HT-29 (cell line): ENCODE measurements at places on chromosomes 6 and 20.

- DNase-seq, result no peak
These were observed 851.2 kb downstream of the DHX35 start for GRCh38 chr20:39813190-39813829.

DNA sequence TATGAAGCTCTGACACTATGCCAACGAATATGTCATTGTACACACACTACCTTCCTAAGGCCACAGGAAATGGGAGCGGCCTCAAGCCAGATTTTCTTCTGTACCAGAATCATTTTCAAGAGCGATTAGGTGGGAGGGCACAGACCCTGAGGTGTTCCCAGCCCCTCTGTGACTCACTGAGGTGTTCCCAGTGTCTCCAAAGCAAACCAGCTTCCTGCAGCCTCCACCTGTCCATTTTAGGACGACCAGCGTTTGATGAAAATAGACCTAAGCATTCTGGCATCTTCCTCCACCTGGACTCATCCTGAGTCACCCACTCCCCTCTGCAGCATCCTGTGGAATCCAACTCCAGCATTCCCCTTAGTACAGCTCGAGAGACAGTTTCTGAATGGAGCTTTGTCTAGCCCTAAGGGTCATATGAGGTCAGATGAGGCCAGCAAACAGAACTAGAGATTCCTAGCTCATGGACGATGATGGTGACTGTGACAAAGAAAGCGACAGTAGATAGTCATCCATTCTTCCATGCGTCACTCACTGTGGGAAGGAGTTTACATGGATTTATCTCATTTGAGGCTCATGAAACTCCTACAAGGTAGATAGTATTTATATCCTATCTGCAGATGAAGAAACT, 203.4 kb downstream of the PTPRT start:
- DNase-seq, result no peak

DNA sequence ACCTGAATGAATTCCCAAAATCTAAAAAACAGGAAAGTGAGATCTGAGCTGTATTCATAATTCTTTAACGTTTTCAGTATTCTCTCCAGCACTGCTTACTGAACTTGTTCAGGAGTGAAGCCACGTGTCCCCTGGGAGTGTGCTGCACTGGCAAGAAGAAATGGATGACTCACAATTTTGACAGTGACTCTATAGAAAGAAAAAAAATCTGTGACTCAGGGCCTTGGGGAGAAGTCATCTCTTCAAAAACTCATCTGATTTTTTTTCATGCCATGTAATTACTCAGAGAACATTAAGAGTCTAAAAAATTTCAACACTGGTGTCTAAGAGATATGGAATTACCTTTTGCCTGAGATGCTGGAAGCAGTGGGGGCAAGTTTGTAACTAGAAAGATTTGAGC, 39.7 kb downstream of the ANKEF1 start:
- DNase-seq, result peak; percentile 8

GRCh38 chr20:63574829-63575743, 1.0 kb upstream of the HELZ2 start:
- DNase-seq, result no peak

DNA sequence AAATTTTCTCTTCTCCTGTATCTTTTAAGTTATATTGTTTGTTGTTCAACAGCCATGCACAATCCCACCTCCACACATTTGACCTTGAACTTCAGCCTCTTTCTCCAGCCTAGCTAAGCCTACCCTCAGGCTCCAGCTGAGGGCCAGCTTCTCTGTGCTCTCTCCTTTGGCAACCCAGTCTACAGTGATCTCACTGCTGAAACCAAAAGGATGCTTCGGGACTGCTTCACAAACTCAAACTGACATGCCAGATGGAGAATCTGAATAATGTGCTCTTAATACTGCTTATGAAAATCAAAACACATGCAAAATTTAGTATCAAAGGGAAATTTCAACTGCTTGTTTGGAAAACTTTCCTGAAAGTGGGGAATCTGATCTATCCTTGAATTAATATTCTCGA, 16.1 kb upstream of the RIN2 start:
- no peak for DNase-seq

DNA sequence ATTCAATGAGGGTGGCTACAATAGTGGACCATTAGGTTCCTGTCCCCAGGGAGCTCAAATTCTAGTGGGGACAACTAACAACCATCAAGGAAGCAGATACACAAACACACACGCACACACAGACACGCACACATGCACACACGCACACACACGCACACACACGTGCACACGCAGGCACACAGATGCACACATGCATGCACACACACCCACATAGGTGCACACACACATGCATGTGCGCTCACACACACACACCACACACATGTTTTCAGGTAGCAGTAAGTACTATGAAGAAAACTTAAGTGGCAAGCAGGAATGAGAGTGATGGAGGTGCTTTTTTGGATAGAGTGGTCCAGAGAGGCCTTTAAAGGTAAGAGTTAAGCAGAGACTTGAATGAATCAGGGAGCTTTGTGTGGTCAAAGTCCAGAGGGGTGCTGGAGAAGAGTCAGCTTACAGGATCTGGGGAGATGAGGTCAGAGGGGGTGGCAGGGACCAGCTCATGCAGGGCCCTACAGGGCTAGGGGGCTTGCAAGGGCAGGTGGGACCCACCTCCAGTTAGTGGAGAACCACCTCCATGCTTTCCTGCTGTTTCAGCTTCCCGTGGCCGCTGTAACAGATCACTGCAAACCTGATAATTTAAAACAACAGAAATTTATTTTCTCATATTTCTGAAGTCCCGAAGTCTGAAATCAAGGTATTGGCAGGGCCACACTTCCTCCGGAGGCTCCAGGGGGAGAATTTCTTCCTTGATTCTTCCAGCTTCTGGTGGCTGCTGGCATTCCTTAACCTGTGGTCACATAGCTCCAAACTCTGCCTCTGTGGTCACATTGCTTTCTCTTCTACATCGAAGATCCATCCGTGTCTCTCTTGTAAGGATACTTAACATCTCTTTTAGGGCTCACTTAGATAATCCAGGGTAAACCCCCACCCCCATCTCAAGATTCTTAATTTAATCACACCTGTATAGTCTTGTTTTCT, 6.9 kb upstream of the NSFL1C start:
- DNase-seq, result no peak
